ENCODE measurements at places on chromosomes 7 and 10.
A peak's percentile ranks its signal among the peaks of the same experiment; 100 is the strongest.

GRCh38 chr10:110868981-110869380 lies 2.7 kb upstream of the PDCD4 start:
- DNase-seq: peak; percentile 65

DNA sequence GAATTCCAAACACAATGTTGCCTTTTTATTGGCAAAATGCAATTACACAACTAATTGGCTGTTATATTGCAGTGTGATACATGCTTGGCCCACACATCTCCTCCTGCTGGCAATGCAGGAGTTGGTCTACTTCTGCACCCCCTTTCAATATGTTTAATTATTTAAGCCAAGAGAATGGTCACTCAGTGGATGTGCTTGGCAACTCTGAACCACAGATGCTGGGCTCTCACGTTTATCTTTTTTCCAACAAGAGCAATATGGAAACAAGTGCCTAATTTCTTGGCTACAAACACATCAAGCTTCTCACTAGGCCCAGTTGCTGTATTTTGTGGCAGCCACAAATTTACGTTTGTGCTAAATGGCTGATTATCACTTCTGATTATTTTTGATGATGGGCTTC lies 1149.2 kb upstream of the CELF2 start:
- no peak for DNase-seq

- no peak for DNase-seq
Observed at GRCh38 chr10:61592581-61592980, 70.1 kb upstream of the CABCOCO1 start.

- no peak for DNase-seq
Observed at GRCh38 chr10:17744341-17744861, 7.6 kb upstream of the TMEM236 start.

DNA sequence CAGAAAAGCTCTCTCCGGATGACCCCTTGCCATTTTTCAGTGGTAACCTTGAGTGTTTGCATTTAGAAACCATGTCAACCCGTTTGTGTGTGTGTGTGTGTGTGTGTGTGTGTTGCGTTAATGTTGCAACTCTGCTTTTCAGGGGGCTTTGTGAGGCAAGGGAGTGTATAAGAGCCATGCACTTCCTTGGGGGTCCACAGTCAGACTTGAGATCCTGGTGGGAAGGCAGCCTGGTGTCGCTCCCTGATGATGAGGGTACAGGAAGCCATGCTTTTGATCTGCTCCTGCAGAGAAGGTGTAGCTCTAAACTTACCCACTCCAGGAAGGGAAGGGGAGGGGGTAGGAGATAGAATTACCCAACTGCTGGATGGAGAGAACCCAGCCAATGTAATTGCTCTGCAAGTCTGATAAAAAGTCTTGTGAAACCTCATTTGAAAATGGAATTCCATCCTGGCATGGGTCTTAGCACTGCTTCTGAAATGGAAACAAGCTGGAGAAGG lies 10.7 kb downstream of the GRK5 start:
- DNase-seq: no peak

DNA sequence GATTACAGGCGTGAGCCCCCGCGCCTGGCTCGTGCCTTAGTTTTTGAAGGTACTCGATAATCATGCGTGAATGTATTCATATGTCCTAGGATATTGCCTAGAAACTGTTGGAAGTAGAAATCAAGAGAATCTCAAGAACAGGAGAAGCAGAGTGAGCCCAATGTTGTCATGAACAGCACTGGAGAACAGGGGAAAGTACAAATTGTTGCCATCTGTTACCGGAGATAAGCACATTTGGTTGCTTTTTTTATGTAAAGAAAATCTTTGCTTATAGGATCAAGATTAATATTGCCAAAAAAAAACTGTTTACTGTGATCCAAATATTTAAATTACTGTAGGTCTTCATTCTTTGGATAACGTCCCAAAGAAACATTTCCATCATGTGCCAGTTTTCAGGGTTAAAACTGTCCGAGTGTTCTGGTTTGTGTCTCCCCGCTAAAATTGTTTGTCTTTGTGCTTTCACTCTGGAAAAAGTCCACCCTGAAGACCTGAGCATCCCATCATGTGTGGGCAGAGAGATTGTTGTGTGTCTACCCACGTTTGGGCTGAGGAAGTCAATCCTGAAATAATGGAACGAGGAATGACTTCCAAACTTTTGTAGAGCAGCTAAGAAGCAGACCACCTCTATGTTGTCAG lies 95.7 kb upstream of the CELF2 start:
- DNase-seq: no peak

DNA sequence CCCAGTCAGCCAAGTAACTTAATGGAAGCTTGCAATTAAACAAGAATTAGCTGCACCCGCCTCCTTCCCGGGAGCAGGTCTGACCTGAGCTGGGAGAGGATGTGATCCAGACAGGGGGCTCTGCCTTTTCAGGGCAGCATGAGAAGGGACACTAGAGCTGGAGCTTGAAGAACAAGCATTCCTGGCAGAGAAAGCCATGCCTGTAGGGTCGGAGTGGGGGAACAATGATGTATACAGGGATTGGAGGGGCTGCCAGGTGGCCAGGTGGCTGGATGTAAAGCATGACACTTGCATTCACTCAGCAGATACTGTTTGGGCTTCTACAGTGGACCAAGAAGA lies 112.5 kb downstream of the GRK5 start:
- DNase-seq: no peak

Measured in B cell (primary cell).